ENCODE measurements at places on chromosomes 5 and 9.

GRCh38 chr5:67021521-67021920, 175.1 kb downstream of the CD180 start:
- no peaks in the 10 kb centered on the region for H3K36me3 ChIP-seq
- peaks cover 5% of the 10 kb centered on the region for H3K4me1 ChIP-seq
- H3K27ac ChIP-seq = no peak overlapping the region
- H3K27me3 ChIP-seq = no peaks in the 10 kb centered on the region
- H3K4me3 ChIP-seq = no peak overlapping the region
- no peak for DNase-seq

- no peaks in the 10 kb centered on the region for H3K27me3 ChIP-seq
- H3K4me3 ChIP-seq = no peak overlapping the region
- H3K4me1 ChIP-seq = no peaks in the 10 kb centered on the region
- peaks cover 43% of the 10 kb centered on the region for H3K36me3 ChIP-seq
Observed at GRCh38 chr5:37132646-37133045, 116.5 kb downstream of the CPLANE1 start.

DNA sequence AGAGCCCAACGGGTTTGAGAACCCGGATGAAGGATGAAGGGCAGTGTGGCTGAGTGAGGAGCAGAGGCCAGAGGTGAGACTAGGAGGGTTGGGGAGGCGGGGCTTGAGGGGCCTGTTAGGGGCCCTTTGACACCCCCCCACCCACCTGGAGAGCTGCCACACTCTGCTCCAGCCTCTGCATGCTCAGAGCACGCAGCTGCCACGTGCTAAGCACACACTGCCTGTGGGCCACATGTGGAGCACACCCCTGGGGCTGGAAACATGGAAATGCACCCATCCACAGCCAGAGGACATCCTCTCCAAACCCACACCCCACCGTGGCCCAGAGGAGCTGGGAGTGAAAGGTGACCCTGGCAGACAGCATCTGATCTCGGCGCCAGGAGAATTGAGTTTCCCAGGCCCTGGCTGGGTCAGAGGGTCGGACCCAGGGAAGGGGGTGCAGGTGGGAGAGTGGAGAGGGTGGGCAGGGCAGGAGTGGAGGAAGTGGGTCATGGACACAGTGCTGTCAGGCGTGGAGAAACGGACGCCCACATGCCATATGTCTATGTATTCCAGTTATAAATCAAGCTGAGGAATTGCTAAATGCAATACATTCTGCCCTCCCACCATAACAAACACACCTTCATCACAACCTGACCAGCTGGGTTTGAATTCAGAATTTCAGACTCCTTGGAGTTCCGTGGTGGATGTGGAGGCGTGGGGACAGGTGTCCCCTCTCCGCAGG, 5.9 kb downstream of the DNM1 start:
- DNase-seq = no peak
- peaks cover 3% of the 10 kb centered on the region for H3K4me1 ChIP-seq
- H3K4me3 ChIP-seq = no peak overlapping the region

DNA sequence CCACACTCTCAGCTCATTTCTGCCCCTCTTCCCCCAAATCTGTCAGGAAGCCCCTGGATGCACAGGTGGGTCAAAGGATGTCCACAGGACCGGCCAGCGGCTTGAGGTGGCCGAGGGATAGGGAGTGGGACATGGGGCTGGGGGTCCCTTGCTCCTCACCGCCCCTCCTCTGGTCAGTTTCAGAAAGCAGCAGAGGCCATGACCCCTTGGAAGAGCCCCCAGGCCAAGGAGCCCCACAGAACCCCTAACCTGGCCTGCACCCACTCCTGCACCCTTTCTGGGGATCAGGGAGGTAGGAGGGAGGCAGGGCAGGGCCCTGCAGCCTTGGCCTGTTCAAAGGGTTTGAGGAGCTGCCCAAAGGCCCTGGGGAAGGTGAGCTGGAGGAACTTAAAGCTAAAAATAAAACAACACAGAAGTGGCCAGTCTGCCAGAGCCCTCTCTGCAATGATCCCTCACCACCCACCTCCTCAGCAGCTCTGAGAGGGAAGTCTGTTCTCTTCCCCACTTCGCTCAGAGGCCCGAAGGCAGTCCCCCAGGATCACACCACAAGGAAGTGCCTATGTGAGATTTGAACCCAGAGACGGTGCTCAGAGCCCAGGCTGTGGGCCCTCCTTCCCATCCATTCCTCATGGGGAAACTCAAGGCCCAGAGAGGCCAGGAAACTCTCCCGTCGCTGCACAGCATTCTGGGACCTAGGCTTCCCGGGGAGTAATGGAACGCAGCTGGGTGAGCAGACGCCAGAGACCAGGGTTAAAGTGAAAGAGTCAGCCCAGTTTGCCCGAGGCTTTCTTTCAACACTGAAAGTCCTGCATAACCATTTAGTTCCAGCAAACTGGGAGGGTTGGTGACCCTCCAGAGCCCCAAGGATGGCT, 910 bp downstream of the ENG start:
- peaks cover 14% of the 10 kb centered on the region for H3K4me1 ChIP-seq
- peak overlapping the region; percentile 87 for H3K4me3 ChIP-seq
- H3K36me3 ChIP-seq = peaks cover 40% of the 10 kb centered on the region
- no peak for DNase-seq
- H3K27ac ChIP-seq = peak overlapping the region; percentile 80

Measured in activated T-helper 2 cell treated with anti-CD3 and anti-CD28 coated beads, Interferon-gamma antibody, Interleukin-2, Interleukin-4, amounts not matched to agents 10 μg/mL and 5 μg/mL and 100 μg/mL, durations not matched to agents 14 hours and 24 hours and 36 hours (primary cell).